ENCODE measurements at places on chromosomes 2 and 18.

- DNase-seq, result no peak
These were observed 243.4 kb upstream of the ID2 start for GRCh38 chr2:8438476-8438875.

DNA sequence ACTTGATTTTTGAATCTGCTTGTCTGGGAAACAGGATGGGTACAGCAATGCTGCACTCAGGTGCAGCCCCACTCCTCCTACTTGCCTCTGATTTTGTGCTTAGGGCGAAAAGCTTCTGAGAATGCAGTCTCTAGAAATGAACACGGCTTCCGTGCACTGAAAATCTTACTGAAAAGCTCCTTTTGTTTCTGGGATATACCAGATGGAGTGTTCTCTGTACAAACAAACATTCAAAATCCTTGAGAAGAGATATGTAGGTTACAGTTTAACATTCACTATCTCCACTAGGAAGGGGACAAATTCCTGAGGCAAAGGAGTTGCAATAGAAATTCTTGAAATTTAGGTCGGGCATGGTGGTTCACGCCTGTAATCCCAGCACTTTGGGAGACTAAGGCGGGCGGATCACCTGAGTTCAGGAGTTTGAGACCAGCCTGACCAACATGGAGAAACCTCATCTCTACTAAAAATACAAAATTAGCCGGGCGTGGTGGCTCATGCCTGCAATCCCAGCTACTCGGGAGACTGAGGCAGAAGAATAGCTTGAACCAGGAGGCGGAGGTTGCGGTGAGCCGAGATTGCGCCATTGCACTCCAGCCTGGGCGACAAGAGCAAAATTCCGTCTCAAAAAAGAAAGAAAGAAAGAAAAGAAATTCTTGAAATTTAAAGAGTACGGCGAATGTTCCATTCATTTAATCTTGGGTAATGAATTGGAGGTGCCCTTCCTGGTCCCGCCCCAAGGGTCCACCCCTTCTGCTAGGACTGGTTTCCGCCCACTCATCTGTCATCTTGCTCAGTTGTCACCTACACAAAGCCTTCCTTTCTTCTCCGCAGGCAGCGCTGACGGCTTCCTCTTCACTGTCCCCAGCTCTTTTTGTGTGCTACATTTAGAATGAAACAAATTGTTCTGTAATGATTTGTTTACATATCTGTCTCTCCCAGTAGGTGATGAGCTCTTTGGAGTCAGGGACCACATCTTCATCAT lies 92.4 kb downstream of the SOCS6 start:
- no peak for DNase-seq

DNA sequence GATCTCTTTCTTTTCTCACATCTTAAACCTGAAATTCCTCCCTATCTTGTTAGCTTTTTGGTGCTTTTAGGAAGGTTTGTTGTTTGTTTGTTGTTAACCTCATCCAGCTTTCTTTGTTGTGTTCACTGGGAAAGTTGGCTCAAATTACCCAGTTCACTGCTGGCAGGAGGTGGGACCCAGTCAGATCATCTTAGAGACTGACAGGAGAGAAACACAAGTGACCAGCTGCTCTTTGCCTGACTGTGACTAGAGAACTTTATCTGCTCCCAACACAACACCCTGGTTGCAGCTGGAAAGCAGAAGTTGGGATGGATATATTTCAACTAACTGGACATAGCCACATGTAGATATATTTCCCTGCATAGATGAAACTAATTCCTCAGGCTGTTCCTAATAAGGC lies 10.0 kb downstream of the MAPK4 start:
- no peak for DNase-seq

- DNase-seq, result no peak
These were observed 147.2 kb upstream of the SPATS2L start for GRCh38 chr2:200159357-200159707.

- DNase-seq, result peak; percentile 38
These were observed 500 bp downstream of the CCNYL1 start for GRCh38 chr2:207711750-207712530.

GRCh38 chr2:150429384-150429961 lies 58.0 kb downstream of the RND3 start:
- no peak for DNase-seq

- no peak for DNase-seq
These were observed 22.0 kb downstream of the RASGRP3 start for GRCh38 chr2:33498291-33498956.

GRCh38 chr18:6921571-6921970 lies 192.1 kb downstream of the ARHGAP28 start:
- no peak for DNase-seq

DNA sequence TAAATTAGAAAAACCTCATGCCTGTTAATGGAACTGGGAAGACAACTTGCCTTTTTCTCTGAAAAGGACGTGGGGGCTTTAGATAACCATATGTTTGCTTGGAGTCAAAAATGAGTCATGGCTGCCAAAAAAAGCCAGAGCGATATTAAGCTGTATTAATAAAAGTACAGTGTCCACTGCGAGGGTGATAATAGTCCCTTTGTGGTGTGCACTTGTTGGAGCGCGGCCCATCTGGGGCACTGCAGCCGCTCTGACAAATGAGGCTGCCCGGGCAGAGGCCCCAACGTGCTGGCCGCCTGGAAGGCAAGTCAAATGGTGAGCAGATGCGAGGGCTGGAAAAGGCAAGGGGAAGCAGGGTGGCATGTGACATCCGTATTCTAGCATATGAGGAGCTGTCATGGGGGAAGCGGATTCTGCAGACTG lies 103.3 kb upstream of the NCK2 start:
- DNase-seq, result no peak

DNA sequence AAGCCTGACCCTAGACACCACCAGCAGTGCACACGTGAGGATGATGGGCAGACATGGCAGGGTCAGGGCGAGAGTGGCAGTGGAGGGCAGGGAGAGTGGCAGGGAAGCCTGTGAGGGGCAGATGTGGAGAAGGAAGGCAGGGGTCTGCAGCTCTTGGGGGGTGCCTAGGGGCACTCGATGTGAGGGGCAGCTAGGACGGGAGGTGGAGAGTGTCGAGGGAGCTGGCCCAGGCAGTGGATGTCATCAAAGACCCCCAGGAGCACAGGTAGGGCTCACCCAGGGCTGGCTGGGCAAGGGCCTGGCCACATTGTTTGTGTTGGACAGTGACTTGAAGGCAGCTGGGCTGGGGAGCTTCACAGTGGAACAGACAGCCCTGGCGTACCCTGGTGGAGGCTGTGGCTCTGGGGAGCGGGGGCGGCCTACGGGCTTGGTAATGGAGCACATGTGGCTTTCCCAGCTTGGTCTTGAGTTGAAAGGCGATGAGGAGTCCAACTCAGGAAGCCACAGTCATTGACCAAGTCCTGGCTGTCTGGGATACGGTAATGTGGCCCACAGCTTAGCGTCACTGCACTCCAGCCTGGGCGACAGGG lies 87.1 kb downstream of the RTP5 start:
- no peak for DNase-seq

DNA sequence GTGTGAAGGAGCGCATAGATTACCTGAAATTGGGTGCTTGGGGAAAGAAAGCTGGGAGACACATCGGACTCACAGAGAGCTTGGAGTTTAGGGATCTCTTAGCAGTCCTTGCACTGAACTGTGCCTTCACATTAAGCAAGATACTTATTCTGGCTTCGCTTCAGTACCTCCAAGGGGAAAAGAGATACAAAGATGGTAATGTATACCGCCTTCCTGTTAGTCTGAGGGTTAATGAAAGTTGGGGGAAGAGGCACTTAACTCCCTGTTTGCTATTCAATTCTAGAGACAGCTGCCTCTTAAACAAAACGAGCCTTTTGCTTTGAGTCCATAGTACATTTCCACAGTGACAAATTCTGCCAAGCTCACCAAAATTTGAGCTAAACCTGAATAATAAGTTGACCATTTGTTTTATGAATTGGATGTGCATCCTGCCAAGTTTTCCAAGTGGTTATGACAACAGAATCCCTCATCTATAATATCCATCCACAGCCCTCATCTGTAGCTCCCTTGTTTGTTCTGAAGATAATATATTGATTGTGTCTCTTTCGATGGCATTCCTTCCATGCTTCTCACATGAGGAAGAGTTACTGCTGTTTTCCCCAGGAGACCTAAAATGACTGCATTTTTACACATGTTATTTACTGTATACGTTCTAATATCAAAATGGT lies 287.1 kb upstream of the ATP5MC3 start:
- no peak for DNase-seq

- DNase-seq, result no peak
These were observed 63.1 kb downstream of the EPAS1 start for GRCh38 chr2:46360303-46360702.

- DNase-seq, result no peak
These were observed 86.8 kb downstream of the METTL8 start for GRCh38 chr2:171346723-171347557.

- DNase-seq, result no peak
These were observed 99.4 kb upstream of the RND3 start for GRCh38 chr2:150586858-150587257.

DNA sequence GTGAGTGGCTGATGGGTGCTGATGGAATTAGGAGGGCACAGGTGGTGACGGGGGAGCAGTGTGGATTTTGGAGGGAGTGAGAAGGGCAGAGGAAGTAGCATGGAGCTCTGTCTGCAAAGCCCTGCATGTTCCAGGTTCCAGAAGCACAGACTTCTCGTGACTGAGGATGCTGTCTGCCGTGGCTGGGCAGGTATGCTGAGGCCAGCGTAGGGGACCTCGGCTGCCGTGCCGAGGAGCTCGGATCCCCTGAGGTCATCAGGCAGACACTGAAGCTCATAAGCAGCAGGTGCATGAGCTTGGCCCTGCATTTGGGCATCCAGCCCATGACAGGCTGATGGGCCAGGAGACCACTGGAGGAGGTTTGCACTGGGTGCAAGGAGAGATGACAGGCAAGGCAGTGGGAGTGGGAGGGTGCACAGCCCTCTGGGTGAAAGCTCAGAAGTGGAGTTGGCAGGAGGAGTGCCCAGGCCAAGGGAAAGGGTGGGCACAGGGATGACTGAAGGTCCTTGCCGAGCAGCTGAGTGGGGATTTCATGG lies 215.3 kb downstream of the SH3RF3 start:
- DNase-seq, result no peak

DNA sequence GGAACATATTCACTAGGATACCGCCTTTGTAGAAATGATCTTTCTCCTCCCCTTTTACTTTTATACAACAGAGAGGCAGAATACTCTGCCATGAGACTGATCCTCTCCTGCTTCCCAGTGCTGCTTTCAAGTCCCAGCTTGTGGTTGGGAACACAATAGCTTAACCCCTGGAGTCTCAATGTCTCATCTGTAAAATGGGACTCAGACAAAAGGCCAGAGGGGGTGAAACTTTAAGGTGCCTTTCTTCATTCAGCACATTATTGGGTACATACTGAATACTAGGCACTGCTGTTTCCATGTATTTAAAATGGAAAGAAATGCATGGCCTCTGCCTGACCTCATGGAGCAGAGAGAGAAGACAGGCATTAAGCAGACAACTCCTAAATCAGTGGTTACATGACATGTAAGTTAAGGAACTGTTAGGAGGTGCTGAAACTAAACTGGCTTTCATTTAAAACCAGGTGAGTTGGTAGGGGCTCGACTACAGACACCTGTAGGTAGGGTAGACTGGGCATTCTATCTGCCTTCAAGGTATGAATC lies 53.8 kb downstream of the MAP4K4 start:
- DNase-seq, result no peak

DNA sequence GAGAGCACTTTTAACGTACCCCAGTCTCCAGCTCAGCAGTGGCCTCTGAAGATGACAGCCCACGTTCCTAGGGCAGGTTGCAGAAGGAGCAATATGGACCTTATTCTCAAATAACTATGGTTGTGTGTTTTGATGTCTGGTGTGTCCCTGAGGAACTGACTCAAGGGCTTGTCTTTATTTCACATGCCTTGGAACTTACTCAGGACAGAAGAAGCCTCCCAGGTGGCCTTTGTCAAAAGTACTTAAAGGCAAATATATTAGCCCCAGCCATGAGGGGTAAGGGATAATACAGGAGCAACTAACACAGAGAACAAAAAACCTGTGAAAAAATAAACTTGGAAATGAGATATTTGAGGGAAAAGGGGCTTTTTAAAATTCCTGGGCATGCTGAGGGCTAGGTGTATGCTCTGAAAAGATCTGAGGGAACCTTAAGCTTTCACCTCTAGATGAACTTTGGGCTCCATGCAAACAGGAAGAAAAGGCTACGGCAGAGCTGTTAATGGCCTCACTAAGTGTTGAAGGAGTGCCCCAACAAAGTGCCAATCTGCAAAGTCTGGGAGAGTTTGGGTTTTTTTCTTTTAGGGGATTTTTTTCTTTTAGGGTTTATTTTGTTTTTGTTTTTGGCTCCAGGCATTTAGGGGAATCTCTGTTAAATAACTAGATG lies 40.3 kb downstream of the SRBD1 start:
- DNase-seq, result no peak

- no peak for DNase-seq
These were observed 43.9 kb upstream of the RAPH1 start for GRCh38 chr2:203578759-203579643.

DNA sequence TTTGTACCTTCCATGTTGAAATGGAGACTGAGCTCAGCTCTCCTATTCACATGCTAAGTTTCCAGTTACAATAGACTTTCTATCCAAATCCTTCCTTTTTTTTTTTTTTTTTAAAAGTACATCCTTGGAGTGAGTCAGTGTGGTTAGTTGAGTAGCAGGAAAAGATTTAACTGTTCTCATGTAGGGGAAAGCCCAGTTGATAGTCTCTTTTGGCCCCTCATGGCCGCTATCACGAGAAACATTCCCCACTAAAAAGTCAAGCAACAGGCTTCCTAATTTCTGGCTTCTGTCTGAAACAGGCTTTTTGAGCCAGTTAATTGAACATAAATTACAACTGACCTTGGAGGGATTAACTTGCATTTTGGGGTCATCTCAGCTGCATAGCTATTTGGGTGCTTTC lies 161.3 kb downstream of the MEIS1 start:
- no peak for DNase-seq

DNA sequence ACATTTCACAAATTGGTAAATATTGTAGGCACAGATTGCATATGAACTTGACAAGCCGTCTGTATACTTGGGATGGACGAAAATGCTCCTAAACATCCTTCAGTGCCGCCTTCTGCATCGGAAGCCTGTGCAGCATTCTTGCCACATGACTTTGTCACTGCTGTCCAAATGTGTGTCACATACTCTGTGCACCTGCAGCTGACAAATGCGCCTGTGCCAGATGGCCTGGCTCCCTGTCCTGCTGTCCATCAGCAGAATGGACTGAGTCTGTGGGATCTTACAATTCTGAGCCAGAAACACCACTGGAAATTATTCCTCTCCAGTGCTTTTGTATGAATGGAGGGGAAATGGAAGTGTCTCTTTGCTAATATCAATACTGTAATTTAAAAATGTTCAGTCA lies 89.9 kb downstream of the DCDC2C start:
- DNase-seq, result no peak

- DNase-seq, result no peak
These were observed 50.0 kb downstream of the RBBP8 start for GRCh38 chr18:22983175-22983574.

All from activated CD4-positive, CD25-positive, alpha-beta regulatory T cell (primary cell).